ENCODE measurements at places on chromosomes 6 and 20.

DNA sequence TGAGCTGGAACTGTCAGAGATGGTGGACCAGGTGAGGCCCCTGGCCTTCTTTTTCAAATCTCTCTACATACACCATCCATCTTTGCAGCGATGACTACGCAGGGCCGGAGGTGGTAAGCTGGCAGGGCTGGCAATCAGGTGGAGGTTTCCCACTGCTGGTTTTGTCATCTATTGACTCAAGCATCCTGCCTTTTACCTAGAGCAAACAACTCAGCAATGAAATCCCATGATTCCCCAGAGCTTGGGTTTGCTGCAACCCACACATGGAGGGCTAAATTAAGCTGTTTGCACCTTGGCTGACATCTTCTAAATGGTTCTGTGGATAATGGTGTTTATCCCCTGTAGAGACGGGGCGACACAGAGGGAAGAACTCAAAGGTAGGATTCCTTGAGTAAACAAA is 170.2 kb downstream of the SCP2D1 start:
- H3K27me3 ChIP-seq, result no peaks in the 10 kb centered on the region
- no peak for DNase-seq
- H3K27ac ChIP-seq, result no peak overlapping the region
- no peaks in the 10 kb centered on the region for H3K36me3 ChIP-seq

DNA sequence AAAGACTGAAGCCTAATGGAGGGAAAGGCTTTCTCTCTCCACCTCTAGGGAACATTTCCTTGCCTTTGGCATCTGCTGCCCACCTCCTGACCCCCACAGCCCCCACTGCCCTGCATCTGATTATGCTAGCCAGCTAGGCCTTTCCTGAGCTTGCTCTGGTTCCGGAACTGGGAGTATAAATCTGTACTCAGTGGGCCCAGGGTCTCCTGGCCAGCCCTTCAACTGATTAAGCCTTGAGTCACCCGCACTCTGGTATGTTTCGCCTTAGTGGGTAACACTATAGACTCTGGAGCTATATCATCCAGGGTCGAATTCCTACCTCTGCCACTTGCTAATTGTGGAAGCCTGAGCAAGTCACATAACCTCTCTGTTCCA is 45.6 kb upstream of the RIPOR2 start:
- H3K4me3 ChIP-seq, result no peak overlapping the region
- H3K36me3 ChIP-seq, result peaks cover 8% of the 10 kb centered on the region
- H3K4me1 ChIP-seq, result peaks cover 5% of the 10 kb centered on the region
- H3K27ac ChIP-seq, result no peak overlapping the region
- no peaks in the 10 kb centered on the region for H3K27me3 ChIP-seq

GRCh38 chr6:166267526-166267925 is 40.7 kb downstream of the PRR18 start:
- no peak for DNase-seq
- H3K27me3 ChIP-seq, result no peaks in the 10 kb centered on the region
- H3K4me3 ChIP-seq, result no peak overlapping the region
- H3K36me3 ChIP-seq, result no peaks in the 10 kb centered on the region
- no peaks in the 10 kb centered on the region for H3K4me1 ChIP-seq

DNA sequence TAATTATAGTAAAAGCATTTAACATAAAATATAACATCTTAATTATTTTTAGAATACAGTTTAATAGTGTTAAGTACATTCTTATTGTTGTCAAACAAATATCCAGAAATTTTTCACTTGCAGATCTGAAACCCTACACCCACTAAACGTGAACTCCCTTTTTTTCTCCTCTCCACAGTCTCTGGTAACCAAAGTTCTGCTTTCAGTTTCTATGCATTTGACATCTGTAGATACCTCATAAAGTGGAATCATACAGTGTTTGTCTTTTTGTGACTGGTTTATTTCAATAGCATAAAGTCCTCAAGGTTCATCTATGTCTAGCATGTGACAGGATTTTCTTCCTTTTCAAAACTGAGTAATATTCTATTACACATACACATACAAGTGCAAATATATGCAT is 286.3 kb downstream of the BTBD3 start:
- no peaks in the 10 kb centered on the region for H3K27me3 ChIP-seq
- H3K36me3 ChIP-seq, result no peaks in the 10 kb centered on the region
- no peaks in the 10 kb centered on the region for H3K4me1 ChIP-seq
- no peak for DNase-seq
- no peak overlapping the region for H3K4me3 ChIP-seq
- H3K27ac ChIP-seq, result no peak overlapping the region

- H3K4me3 ChIP-seq, result no peak overlapping the region
- peaks cover 10% of the 10 kb centered on the region for H3K4me1 ChIP-seq
- no peak overlapping the region for H3K27ac ChIP-seq
- peaks cover 59% of the 10 kb centered on the region for H3K36me3 ChIP-seq
Measured at GRCh38 chr20:49637046-49637637, 69.2 kb upstream of the PTGIS start.

- H3K36me3 ChIP-seq, result no peaks in the 10 kb centered on the region
- no peak overlapping the region for H3K4me3 ChIP-seq
- H3K27me3 ChIP-seq, result no peaks in the 10 kb centered on the region
- no peak for DNase-seq
- no peaks in the 10 kb centered on the region for H3K4me1 ChIP-seq
Measured at GRCh38 chr6:143961886-143962878, 45.9 kb downstream of the PLAGL1 start.

GRCh38 chr6:102793752-102794151 is 1400.2 kb downstream of the GRIK2 start:
- no peaks in the 10 kb centered on the region for H3K4me1 ChIP-seq
- H3K36me3 ChIP-seq, result no peaks in the 10 kb centered on the region
- H3K4me3 ChIP-seq, result no peak overlapping the region
- no peak overlapping the region for H3K27ac ChIP-seq
- H3K27me3 ChIP-seq, result no peaks in the 10 kb centered on the region

- peaks cover 40% of the 10 kb centered on the region for H3K4me1 ChIP-seq
- DNase-seq, result peak; percentile 86
- H3K36me3 ChIP-seq, result peaks cover 44% of the 10 kb centered on the region
- no peaks in the 10 kb centered on the region for H3K27me3 ChIP-seq
Measured at GRCh38 chr6:43013843-43014433, at the start of the genes KLHDC3 and MEA1. Gene KLHDC3, plus strand, starts transcription at chr6:43014249. Its CDS starts 2,944 bp downstream, at chr6:43017193. Gene MEA1, minus strand, starts transcription at chr6:43013946. Its CDS starts 133 bp downstream, at chr6:43013813.

GRCh38 chr20:16744178-16744807 is 3.9 kb upstream of the OTOR start:
- no peaks in the 10 kb centered on the region for H3K4me1 ChIP-seq
- no peak overlapping the region for H3K4me3 ChIP-seq
- no peaks in the 10 kb centered on the region for H3K27me3 ChIP-seq
- H3K36me3 ChIP-seq, result peaks cover 25% of the 10 kb centered on the region
- no peak for DNase-seq

Measured in natural killer cell (primary cell).